SW480 (cell line): ENCODE measurements at places on chromosomes 11 and 22.

- DNase-seq = no peak
Observed at GRCh38 chr11:86108191-86108590, 39.3 kb upstream of the PICALM start.

- DNase-seq = peak; percentile 74
Observed at GRCh38 chr11:35391922-35392688, 27.3 kb downstream of the SLC1A2 start.

- DNase-seq = no peak
Observed at GRCh38 chr11:72983560-72983959, 158.6 kb downstream of the FCHSD2 start.

DNA sequence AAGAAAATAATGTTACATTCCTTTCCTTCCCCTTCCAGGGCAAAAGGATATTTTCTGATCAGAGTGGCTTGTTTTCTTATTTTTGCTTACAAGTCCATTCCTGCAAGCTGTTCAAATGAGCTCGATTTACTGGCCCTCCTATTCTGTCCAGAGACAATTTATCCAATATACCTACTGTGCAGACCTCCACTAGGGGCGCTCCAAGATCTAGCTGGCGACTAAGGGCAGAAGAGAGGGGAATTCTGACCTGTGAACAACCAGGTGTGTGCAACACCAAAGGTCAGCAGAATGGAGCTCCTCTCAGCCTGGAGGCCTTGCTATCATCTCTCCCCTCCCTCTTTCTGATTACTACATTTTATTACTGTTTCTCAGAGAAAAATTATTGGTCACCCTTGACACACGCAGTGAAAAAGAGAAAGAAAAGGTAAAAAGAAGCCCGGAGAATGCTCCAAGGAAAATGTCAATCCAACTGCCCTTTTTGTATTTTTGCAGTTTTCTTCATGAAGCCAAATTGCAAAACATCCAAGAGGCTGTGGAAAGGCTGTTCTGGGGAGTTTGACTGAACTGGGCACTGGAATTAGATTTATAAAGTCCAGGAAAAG lies 3.2 kb downstream of the SEZ6L start:
- DNase-seq = peak; percentile 49

- no peak for DNase-seq
Observed at GRCh38 chr22:50476868-50477267, 2.0 kb upstream of the SBF1 start.

- DNase-seq = no peak
Observed at GRCh38 chr11:1521382-1522080, 35.0 kb upstream of the MOB2 start.

DNA sequence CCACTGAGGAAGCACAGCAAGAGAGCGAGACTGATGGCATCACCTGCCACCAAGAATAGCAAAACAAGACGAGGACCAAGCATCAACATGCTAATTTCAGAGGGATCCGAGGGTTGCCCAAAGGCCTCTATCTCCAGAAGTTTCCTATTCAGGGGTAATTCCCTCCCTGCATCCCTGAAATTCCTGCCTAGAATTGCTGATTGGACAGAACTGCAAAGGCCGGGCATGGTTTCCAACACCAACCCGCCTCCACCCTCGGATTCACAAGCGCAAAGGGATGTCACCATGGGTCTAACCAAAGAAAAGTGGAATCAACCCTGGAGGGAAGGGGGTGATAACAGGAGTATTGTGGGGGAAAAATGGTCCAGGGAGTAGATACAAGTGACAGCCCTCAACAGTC lies 28.3 kb upstream of the ETS1 start:
- DNase-seq = no peak

DNA sequence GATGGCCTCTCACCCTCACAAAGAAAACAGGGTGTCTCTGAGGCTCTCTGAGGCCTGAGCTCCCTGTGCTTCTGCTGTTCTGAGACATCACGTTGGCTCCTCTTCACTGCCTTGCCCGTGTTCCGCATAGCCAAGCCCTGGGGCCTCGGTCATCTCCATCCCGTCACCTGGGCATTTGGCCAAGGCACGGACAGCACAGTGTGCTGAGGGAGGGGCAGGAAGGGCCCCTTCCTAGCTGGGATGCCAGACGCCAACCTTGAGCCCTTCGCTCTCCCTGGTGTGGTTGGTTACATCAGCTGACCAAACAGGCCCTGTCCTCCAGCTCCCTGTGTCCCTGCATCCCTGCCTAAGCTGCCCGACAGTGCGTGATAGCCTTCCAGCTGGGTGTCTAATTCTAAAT lies 25.9 kb downstream of the MOV10L1 start:
- DNase-seq = no peak

GRCh38 chr11:76793391-76794291 lies 10.5 kb downstream of the TSKU start:
- DNase-seq = no peak

- peak; percentile 2 for DNase-seq
Observed at GRCh38 chr11:58134151-58134550, 8.8 kb upstream of the OR9I1 start.

DNA sequence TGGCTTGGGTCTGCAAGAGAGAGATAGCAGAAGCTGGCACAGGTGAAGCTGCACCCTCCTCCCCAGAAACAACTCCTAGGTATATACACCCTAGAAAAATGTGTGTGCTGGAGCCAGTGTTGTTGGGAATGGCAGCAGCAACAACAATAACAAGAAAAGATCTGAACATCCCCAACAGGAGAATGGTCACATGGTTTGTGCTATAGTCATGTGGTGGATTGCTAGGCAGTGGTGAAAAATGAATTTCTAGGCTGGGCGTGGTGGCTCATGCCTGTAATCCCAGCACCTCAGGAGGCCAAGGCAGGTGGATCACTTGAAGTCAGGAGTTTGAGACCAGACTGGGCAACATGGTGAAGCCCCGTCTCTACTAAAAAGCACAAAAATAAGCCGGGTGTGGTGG lies 31.0 kb upstream of the FGF19 start:
- DNase-seq = no peak

DNA sequence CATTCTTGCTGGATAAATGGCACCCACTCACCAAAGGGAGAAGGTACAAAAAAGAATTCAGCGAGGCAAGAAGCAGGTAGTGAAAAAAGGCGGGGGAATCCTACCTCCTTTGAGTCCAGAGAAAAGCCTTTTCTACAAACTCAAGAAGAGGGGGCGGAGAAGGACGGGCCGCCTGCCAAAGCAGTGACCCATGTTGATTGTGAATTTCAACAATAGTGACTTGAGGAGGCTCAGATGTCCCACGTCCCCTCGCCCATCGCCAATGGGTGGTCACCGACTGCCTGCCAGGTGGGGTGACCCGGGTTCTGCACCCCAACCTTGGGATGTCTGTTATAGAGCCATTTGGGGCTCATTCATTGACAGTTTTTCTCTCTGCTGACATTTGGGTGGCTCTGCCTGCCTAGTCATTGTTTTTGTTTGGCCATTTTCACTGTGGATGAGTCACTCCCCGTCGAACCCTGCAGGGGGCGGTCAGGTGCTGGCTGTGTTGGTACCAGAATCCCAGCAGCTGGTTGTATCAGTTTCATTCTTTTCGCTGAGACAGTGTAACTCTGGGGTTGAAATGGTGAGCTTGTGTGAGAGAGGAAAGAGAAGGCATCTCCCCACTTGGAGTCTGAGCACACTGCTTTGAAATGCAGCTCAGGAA lies 163.4 kb upstream of the NCAM1 start:
- DNase-seq = no peak

DNA sequence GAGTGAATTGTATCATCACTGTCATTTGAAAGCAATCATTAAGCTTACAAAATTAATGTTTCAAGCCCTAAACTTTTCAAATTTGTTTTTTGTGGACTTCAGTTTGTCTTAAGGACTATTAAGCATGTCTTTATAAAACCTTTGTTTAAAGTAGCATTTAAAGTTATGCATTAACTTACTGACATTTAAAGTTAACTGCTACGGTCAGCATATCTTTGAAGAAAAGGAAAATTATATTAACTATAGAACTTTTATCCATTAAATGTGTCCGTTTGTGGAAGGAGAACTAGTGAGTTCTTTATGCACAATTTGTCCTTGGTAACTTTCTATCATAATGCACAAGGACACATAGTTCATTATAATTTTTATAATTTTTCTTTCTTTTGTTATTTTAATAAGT lies 103.4 kb downstream of the FANCF start:
- DNase-seq = no peak

- DNase-seq = no peak
Observed at GRCh38 chr11:125504580-125504979, 8.5 kb upstream of the FEZ1 start.

GRCh38 chr11:100887659-100888058 lies 200.6 kb downstream of the ARHGAP42 start:
- DNase-seq = no peak
